ENCODE measurements at places on chromosomes 6 and 20.
A peak's percentile ranks its signal among the peaks of the same experiment; 100 is the strongest.

DNA sequence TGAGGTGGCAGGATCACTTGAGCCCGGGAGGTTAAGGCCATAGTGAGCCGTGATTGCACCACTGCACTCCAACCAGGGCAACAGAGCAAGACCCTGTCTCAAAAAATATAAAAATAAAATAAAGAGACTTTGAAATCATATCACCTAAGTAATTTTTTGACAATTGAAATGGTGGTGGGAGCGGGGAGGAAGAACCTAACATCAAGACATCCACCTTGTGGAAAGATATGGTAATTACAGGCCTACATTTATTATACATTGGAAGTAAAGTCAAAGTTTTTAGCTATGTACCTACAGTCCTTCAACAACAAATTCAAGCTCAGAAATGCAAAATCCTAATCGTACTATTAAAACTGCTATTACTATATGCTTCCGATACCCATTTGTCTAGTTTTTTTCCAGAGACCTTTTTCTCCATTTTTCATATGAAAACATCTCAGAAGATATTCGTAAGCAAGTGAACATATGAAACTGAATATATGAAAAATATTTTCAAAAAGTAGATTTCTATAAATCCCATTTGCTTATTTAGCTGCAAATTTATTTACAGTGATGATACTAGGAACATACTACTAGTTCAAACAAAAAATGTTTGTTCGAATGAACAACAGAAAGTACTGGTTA, 83.3 kb downstream of the SYCP2 start:
- peak; percentile 57 for DNase-seq

- no peak for DNase-seq
Observed at GRCh38 chr6:131510094-131510493, 62.9 kb upstream of the ARG1 start.

- DNase-seq: peak; percentile 36
Observed at GRCh38 chr6:56730663-56731529, 88.2 kb upstream of the DST start.

GRCh38 chr6:1424306-1424927, 35.0 kb downstream of the FOXF2 start:
- DNase-seq: peak; percentile 61

GRCh38 chr20:40218316-40218969, 470.6 kb downstream of the MAFB start:
- no peak for DNase-seq

DNA sequence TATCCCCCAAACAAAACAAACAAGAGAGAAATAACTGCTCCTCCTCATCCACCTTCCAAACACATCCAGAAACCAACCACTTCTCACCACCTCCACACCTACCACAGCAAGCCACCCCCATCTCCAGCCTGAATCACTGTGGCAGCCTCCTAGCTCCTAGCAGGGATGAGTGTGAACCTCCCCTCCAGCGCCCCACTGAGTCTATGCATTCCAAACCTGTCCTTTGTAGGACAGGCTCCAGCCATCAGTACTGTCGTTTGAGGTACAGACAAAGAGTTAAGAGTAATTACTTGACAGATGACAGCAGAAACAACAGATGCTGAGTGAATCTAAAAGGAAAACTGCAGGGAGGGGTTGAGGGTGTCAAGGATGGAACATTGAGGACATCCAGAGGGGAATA, 2.4 kb downstream of the METTL24 start:
- DNase-seq: peak; percentile 51

DNA sequence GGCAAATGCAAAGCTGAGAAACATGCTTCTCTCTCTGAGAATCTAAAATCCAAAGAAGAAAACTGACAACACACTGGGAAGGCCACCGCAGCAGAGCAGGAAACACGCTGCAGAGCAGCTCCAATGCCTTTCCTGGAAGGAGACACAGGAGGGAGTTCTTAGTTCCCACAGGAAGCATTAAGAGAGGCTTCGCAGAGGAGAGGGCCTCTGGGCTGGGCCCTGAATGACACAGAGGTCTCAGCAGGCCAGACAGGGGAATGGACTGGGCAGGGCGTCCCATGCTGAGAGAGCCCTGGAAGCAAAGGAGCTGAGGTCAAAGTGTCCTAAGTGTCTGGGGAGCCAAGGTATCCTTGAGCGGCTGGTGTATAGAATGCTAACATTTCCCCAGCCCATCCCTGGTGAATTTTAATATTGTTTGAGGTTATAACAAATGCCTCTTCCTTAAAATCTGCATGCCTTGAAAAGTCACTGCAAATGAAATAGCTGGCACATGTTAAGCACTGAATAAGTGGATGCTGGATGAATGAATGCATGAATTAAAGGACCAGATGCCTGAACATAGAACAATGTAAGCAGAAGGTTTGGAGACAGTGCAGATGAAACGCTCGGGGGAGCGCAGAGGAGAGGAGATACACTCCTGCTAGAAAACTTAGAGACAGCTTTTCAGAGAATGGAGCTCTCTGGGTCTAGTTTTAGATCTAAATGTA, 110.0 kb upstream of the SYNDIG1 start:
- no peak for DNase-seq

DNA sequence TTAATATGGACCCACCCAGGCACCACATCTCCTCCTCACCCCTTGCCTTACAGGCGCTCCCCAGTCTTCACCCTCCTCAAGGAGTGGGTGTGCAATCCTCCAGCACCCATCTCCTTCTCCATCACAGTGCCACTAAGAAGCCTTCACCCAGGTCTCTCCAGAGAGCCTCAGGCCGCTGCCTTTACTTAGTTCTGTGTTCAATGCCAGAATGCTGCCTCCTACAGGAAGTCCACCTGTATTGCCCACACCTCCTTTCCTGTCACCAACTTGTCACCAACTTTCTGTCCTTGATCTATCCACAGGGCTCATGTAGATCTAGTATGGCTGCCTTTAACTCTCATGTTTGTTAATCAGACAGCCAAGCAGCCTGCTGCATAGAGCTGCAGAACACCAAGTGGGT, 586 bp upstream of the LST1 start:
- DNase-seq: peak; percentile 42

GRCh38 chr20:50582092-50582491, 71.9 kb downstream of the PTPN1 start:
- no peak for DNase-seq

DNA sequence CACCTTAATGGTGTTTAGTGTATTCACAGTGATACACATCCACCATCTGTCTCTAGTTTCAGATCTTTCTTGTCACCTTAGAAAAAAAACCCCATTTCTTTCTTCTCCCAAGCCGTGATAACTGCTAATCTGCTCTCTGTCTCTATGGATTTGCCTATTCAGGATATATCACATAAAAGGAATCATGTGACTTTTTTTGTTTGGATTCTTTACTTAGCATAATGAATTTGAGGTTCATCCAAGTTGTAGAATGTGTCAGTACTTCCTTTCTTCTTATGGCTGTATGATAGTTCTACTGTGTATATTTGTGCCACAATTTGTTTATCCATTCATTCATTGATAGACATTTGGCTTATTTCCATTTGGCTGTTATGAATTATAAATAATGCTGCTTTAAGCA, 57.1 kb downstream of the ITCH start:
- DNase-seq: peak; percentile 22

DNA sequence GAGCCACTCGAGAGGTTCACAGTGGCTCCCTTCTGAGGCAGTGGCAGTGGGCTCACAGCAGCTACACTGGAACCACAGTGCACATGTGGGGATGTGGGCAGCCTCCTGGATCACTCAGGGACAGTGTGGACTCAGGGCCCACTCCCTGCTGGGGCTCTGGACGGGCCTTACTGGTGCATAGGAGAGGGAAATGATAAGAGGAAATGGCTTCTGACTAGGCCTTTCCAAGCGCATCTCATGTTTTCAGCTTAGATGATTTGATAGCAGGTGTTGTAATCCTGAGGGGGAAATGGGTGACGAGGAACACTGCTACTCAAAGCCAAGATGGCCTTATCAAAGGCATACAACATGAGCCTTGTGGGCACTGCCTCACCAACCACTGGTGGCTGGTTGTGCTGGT, 44.0 kb downstream of the PANK2 start:
- no peak for DNase-seq

DNA sequence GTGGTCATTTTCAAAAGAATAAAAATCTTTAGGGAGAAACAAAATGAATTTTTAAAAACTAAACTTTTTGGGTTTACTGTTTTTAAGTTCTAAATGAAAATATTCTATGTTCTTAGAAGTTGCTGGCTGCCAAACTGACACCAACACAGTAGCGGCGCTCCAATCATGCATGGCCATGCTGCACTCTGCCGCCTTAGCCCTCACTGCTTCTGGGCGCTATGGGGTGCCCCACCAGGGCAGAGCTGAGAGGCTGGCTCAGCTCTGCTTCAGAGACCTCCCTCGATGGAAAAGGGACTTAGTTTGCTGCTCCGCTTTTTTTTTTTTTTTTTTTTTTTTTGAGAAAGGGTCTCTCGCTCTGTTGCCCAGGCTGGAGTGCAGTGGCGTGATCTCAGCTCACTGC, 20.9 kb downstream of the EZR start:
- no peak for DNase-seq

- peak; percentile 72 for DNase-seq
Observed at GRCh38 chr6:14075095-14075503, 42.5 kb upstream of the CD83 start.

All from A673 (cell line).